ENCODE measurements at places on chromosomes 6 and 20.

- no peak for DNase-seq
Measured at GRCh38 chr20:59696476-59696875, 92.1 kb downstream of the PHACTR3 start.

GRCh38 chr6:88870717-88871330 lies 92.6 kb downstream of the RNGTT start:
- DNase-seq = no peak

DNA sequence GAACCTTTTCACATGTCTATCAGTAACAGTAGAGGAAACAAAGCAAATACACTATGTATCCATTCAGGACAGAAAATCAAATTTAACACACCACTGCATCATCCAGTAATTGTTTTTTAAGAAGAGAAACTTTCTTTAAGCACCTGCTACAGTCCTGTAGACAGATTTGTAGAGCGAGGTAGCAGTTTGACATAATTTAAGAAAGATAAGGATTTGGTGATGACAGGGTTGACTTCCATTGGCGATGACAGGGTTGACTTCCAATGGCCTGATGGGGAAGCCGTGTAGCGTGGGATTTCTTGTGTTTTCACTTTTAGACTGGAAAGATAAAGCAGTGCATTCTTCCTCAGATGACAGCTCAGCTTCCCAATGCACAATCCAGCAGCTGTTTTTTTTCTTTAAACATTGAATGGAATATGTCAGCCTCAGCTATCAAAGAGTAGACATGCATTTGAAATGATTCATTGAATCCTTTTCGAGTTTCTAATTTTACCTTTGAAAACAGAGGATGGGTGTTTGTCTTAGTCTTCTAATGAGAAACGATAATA lies 68.5 kb downstream of the ECT2L start:
- DNase-seq = no peak

DNA sequence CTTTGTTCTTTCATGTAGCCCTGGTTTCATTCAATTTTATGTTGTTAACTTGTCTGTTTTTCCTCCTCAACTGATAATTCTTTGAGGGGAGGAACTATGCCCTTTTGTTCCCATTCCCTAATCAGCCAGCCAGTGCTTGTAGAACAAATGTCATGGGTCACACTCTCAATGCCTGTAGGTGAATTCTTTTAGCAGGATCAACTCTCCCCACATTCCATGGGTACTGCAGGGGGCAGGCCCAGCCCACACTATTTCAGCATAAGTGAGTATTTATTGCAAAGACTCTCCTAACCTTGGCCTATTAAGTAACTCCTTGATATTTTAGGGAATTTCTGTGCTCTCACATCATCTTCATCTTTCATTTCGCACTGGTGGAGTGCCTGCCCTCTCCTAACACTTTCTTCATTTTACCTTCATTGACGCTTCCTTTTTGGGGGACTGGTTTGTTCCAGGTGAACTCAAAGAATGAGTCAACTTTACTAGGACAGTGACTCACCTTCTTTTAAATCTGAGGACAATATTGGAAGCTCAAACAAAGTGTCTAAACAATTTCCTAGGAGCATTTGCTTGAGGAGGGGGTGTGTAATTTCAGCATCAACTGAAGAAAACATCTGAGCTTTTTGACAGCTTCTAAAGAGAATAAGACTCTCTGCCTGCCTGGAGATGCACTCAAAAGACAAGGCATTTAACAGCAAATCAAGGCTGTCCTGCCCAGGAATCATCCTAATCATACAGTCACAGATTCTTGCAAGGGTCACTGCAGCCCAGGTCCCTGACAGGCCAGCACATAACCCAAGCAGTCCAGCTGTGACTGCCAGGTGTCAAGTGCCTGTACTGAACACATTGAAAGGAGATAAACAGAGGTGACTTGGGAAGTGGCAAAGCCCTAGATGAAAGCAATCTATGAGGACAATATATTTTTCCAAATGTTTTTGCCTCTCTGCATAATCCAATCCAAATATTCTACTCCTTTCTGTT lies 263.9 kb upstream of the PRND start:
- no peak for DNase-seq

- no peak for DNase-seq
Measured at GRCh38 chr20:6685181-6685582, 82.3 kb upstream of the BMP2 start.

Data from progenitor cell of endocrine pancreas (in vitro differentiated cells).